ENCODE measurements at places on chromosomes 6 and 20.

DNA sequence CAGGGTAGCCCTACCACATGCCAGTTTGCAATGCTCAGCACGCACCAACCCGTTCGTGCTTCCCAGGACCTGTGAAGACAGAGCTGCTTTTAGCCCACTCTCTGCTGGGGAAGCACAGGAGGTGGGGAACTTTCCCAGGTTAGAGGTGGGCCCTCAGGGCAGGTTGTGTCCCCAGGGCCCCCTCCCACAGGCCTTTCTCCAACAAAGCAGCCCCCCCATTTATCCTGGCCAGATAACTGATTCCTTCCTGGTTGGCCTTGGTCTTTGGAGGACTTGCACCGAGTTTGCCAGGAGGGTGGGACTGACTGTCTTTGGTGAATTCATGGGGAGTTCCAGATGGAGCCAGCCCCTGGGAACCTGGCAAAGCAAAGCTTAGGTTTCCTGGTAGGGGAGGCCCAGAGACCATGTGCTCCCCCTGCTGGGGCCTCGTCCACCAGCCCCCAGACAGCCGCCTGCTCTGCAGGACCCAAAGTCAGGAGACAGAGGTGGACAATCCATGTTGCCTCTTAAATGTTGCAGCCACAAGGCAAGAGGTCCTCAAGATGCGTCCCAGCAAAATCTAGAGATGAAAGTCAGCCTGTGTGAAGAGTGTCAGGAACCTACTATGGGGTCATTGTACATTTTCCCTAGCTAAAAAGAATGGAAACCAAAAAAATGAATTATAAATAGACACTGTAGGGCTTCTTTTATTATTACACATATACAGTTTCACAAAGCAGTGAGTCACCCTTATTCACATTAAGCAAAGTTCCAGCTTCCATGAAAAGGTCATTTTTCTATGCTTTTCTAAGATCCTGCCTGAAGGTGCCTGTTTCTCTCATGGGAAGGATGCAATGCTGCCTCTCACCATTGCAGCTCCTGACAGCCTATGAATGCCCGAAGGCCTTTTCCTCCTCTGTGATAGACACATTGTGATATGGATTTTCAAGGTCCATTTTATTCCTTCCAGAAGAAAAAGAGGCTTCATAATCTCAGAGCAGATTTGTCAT, 497.8 kb downstream of the PREX1 start:
- DNase-seq: peak; percentile 48

DNA sequence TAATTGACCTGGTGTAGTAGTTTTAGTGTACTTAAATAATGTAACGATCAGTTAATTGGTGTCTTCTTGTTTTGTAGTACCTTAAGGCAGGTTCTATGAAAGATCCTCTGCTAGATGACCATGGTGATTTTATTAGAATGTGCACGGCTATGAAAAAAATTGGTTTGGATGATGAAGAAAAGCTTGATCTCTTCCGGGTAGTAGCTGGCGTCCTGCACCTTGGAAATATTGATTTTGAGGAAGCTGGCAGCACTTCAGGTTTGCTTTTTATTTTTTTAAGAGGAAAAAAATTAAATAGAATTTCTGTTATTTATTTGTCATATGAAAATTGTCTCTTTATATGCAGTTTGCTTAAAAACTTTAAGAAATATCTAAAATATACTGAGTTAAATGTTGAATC, 99.2 kb downstream of the MYO6 start:
- no peak for DNase-seq

- no peak for DNase-seq
Observed at GRCh38 chr6:34412016-34412415, 13.9 kb downstream of the RPS10 start.

DNA sequence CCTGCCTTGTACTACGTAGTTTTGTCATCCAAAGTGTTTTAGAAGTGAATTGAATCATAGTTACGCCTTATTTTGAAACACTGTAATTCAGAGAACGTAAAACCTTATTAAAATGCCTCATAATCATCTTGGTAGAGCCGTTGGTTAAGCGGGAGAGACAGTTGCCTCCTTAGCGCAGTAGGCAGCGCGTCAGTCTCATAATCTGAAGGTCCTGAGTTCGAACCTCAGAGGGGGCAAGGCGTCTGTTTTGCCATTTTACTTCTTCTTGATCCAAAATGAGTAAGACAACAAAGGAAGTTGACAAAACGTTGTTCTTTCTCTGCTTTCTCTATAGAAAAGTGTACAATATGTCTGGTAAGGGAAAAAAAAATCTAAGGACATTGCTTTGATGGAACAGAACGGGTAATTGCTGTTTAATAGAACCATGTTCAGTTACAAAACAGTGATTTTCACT, 20.7 kb upstream of the TRIM27 start:
- DNase-seq: no peak

- peak; percentile 84 for DNase-seq
Observed at GRCh38 chr6:1701668-1702353, 92.1 kb downstream of the FOXC1 start.

GRCh38 chr20:31505903-31506302, 8.3 kb upstream of the HM13 start:
- no peak for DNase-seq
